H7 (cell line): ENCODE measurements at places on chromosomes 6 and 20. TPM values are rescaled to one million over a fixed set of nuclear protein-coding genes. Genes with fewer than 3 reads are reported as not detected.

DNA sequence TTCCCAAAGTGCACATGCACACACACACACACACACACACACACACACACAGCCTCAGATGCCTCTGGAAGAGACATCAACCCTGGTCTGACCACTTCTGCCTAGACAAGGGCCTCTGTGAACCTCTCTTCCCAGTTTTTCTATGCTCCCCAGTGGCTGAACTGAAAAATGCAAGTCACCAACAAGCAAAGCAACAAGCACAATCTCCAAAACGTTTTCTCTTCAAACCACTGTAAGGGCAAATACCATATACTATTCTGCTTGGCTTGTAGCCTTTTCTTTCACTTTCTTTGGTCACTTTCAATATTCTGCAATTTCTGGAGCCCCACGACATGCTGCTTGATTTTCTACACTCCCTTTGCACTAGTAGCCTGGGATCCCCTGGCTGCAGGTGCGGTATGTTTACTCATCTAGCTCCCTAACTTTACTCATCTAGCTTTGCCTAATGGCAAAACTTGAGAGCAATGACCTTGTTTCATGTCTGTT, 121.4 kb upstream of the DST start:
- no peak for DNase-seq

GRCh38 chr6:32387589-32388340, 16.1 kb upstream of the TSBP1 start:
- no peak for DNase-seq

EPHA7 gene
- 6.6 and 10.2 TPM in 2 replicates for total RNA-seq

SAYSD1 gene
- total RNA-seq: 11.0 and 11.3 TPM in 2 replicates
